AG09309 (cell line): ENCODE measurements at places on chromosomes 6 and 20.

DNA sequence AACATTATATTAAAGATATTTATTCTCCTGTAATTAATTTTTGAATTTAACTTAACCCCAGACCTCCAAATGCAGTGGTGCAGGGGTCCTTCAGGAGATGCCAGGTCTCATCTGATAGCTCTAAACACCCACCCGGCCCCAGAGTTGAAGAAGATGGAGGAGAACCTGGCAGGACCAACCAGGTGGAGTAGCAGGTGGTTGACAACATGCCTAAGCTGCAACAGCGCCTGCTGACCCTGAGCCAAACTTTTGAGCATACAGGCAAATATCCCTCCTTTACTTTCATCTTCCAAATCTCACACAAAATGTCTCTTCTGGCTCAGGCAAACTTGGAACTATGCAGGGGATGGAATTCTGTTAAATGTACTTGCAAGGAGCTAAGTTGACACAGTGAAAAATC, 145.3 kb upstream of the TCF21 start:
- no peak for DNase-seq

DNA sequence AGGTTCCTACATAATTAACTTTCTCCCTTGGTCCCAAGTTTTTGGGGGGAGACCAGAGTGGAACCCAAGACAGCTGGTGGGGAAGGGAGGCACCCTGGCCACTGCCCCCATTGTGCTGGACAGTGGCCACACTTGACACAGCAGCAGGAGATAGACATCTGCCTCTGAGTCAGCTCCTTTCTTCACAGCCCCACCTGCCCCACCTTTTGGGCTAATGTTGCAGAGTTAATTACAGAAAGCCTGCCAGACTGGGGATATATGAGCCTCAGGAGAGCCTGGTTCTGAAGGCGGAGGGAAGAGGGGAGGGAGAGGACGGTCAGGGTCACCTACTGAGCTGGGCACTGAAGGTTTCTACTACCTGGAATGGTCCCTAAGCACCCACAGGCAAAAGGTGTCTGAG, 50.6 kb downstream of the MAFB start:
- no peak for DNase-seq

DNA sequence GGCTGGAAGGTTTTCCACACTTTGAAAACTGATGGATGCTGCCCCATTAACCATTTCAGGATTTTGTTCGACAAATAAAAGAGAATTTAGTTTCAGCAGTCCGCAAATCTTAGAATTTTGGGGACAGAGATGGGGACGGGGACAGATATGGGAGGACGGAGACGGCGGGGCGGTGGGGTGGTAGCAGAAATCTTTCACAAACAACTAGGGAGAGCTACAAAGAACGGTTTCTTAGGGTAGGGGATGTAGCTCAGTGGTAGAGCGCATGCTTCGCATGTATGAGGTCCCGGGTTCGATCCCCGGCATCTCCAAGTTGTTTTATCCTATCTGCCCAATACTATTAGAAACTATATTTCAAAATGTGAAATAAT, 15.1 kb downstream of the HMGN4 start:
- no peak for DNase-seq

- DNase-seq = no peak
These were observed 532.1 kb upstream of the JAG1 start for GRCh38 chr20:11205769-11206362.

DNA sequence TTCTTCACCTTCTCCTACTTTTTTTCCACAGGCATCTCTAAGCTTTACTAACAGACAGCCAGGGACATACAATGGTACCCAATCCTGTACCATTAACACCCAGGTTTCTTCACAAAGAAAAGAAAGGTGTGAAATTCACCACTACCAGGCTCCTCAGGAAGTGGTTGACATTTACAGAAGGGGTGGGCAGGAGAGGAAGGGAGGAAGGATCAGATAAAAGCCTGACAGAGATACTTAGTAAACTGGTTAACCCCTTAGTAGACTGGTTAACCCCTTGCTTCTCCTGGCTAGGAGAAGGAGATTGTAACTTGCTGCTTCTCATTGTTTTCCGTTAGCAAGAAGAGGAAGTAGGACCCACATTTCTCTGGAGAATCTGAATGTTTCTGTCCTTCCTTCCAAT, 7.2 kb downstream of the SAMD3 start:
- DNase-seq = no peak

DNA sequence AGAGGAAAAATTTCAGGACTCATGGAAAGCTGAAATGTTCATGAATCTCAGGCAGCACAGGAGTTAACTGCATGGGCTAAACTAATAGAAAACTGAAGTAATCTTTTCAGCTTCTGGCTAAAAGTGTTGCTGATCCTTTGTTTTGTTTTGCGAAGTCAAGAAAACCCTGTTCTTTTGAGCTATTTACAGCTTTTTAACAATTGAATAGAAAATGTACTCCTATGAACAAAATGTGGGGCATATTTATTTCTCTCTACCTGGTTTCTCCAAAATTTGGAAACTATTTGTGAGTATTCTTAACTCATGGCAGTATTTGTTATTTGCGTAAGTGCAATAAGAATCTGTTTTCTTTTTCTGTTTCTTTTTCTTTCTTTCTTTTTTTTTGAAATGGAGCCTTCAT, 818.8 kb upstream of the CITED2 start:
- no peak for DNase-seq

- peak; percentile 63 for DNase-seq
These were observed 24.1 kb upstream of the ARFGEF2 start for GRCh38 chr20:48897305-48898010.

DNA sequence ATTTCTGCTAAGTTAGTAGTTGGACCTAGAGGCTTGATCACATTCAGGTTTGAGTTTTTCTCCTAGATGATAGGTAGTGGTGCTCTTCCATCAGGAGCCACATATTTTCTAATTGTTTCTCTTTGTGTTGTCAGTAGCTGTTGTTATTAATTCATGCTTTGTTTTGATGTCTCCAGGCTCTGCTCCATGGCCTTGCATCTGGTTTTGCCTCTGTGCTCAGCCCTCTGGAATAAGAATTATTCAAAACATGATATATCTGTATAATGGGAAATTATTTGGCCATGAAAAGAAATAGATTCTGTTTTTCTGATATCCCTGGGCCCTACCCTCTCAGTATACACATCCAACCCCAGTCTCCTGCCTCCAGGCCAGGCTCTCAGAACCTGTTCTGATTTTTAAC, 184.8 kb downstream of the CDC5L start:
- no peak for DNase-seq

GRCh38 chr20:4844751-4845465, 123.2 kb downstream of the PRND start:
- DNase-seq = no peak

- DNase-seq = no peak
These were observed 46.9 kb upstream of the TRERF1 start for GRCh38 chr6:42498473-42499128.

DNA sequence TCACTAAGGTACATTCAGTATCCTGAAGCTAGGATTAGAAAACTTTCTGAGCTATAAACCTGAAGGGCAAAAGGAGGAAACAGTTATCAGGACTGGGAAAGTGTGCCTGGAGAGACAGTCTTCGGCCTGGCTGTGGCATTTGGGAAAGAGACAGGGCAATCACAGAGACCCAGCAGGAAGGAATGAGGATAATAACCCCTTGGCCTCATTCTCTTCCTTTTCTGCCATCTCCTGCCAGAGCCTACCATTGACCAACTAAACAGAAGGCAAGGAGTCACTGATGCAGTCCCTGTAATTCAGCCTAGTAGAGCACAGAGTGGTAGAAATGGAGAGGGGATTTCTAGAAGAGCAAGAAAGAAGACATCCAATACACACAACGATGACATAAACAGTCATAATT, 359.4 kb downstream of the HDGFL1 start:
- no peak for DNase-seq

- DNase-seq = no peak
These were observed 25.4 kb upstream of the IYD start for GRCh38 chr6:150343434-150343833.

DNA sequence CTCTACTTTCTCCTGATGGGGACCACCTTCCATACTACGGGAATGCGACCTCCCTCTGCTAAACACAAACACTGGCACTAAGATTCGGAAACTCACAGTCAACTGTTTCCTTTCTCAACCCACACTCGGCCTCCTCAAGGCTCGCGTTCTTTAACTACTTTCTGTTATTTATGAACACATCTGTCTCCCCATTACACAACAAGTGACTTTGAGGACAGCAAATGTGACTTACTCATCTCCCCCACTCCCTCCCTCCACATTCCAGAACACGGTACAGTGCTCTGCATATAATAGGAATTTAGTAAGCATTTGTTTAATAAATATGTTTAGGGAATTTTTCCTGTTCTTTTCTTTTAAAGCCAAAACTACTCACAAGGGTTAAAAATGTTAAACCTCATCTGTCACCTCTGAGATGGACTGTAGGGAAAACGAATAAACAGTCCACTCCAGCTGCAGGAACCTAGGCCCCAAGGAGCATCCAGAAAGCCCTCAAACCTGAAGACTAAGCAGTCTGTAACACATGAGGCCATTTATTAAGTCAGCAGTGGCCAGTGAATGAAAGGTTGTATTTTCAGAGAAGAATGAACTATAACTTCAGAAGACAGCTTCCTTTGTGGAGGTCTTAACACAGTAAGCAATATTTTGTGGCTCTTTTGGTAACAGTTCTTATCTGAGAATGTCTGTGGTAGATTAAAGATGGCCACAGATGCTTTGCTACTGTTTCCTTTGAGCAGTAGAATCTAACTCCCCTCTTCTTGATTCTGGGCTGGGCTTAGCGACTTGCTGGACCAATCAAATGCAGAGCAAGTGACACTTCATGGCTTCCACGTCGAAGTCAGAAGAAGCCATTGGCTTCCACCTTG, 209.6 kb upstream of the DTNBP1 start:
- no peak for DNase-seq

DNA sequence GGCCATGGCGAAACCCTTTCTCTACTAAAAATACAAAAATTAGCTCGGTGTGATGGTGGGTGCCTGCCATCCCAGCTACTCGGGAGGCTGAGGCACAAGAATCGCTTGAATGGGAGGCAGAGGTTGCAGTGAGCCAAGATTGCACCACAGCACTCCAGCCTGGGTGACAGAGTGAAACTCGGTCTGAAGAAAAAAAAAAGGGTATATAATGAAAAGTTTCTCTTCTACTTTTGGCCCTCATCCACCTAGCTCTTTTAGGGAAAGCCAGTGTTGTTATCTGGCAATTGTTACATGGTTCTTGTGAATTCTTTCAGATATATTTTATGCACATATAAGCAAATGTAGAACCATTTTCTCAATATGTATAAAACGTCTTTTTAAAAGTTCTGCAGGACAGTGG, 19.0 kb downstream of the KIF3B start:
- no peak for DNase-seq

DNA sequence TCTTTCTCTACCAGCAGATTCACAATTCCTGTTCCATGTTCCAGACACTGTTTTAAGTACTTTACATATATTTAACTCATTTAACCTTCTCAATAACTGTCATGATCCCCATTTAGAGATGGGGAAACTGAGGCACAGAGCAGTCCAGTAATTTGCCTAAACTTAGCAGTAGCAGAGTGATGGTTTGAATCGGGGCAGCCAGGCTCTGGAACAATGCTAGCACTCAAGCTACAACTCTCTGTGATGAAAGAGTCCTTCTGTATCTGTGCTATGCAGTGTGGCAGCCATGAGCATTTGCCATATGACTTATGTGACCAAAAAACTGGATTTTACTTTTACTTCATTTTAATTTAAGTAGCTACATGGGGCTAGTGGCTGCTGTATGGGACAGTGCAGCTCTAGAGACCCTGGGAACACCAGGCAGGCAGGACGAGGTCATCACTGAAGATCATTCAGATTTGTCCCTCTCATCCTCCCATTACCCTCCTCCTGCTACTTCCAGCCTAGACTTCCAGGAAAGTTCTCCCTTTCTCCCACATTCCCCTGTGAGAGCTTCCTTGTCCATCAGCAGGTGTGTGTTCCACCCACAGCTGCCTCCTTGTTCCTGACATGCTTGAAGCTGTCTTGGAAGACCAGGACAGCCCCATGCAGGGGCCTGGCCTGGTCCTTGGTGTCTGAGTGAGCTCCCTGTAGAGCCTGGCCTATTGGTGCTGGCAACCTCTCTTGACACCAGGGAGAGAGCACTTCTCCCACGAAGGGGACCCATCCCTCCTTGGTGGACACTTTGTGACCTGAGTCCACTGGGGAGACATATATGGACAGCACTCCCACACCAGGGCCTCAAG, 157.0 kb downstream of the MRPL14 start:
- no peak for DNase-seq

DNA sequence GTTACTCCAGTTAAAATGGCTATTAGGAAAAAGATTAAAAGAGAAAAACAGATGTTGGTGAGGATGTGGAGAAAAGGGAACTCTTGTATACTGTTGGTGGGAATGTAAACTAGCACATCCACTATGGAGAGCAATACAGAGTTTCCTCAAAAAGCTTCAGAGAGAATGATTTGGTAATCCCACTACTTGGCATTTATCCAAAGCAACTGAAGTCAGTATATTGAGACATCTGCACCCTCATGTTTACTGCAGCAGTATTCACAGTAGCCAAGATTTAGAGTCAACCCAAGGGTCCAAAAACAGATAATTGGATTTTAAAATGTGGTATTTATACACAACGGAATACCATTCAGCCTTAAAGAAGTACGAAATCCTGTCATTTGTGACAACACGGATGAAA, 469.5 kb downstream of the QKI start:
- no peak for DNase-seq

- no peak for DNase-seq
These were observed 16.6 kb upstream of the CCDC167 start for GRCh38 chr6:37516076-37516919.

- DNase-seq = peak; percentile 39
These were observed 197.2 kb upstream of the SOX4 start for GRCh38 chr6:21396313-21396712.

- DNase-seq = no peak
These were observed 317.5 kb upstream of the MARCKS start for GRCh38 chr6:113539623-113540022.

DNA sequence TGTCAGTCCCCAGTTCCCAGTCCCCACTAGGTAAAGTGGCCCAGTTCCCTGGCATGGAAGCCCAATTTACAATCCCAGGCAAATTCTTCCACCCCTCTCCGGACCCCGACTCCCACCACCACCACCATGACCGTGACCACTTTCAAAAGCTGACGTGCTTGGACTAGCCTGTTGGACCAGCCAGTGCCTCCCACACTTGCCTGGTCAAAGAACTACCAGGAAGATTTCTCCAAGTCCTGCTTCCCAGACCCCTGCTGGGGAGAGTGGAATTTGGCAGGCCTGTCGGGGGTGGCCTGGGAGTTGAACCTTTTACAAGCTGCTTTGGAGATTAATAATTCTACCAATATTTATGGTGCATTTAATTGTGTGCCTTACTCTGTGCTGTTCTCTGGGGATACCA, 1.4 kb upstream of the PTPRT start:
- DNase-seq = no peak

GRCh38 chr6:57048577-57048976, 2.1 kb downstream of the KIAA1586 start:
- DNase-seq = no peak
